Bone marrow (tissue), 2 donors: ENCODE measurements at places on chromosomes 1 and 21.

DNA sequence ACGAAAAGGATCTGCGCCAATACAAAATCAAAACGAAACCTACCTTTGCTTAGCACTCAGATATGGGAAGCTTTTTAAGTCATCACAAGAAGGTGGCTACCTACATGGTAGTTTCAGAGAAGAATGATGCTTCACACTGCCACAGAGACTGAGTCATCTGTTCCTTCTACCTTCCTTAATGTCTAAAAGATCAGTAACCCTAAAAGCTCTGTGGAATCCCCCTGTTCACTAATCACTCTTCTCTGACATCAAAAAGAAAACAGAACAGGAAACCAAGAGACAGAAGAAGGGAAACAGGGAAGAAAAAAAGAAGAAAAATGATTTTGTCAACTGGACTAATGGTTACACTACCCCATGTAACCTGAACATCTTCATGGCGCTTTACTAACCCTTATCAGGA lies 177.2 kb downstream of the SMYD3 start:
- DNase-seq = no peak

DNA sequence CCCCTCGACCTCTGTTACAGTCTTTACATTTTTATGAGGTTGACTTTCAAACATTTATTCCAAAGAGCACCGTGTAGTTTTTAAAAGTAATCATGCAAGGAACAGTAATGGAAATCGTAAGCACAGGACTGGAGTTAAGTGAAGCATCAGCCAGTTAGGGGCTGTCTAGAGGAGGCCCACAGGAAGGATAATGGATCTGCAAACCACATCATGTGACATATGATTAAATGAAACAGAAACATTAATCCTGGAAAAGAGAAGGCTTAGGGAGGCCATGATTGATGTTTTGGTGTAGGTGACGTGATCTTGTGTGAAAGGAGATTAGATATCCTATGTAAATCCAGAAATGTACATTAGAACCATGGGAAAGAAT lies 25.0 kb downstream of the RGS7 start:
- DNase-seq = no peak

GRCh38 chr1:208410409-208410808 lies 166.2 kb upstream of the PLXNA2 start:
- no peak for DNase-seq

DNA sequence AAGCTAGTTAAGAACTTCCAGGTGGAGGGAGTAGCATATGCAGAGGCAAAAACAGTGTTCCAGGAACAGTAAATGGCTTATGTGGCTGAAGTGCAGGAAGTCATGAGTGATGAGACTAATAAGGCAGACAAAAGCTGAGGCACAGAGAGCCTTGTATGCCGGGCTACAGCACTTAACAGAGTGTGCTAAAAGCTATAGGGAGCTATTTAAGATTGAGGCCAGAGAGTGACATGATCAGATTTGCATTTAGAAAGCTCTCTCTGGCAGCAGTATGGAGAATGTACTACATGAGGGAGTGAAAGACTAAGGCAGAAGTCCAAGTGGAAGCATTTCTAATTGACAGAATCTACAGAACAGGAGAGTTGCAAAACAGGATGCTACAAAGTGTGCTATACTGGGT lies 38.6 kb downstream of the WASF2 start:
- DNase-seq = no peak

- DNase-seq = no peak
Observed at GRCh38 chr1:219587801-219588561, 24.9 kb downstream of the ZC3H11B start.

- DNase-seq = no peak
Observed at GRCh38 chr1:165807613-165808012, 19.8 kb upstream of the UCK2 start.

GRCh38 chr1:173422456-173422976 lies 54.6 kb upstream of the PRDX6 start:
- DNase-seq = no peak
